Karpas-422 (cell line): ENCODE measurements at places on chromosomes 4 and X. TPM values are rescaled to one million over a fixed set of nuclear protein-coding genes. Genes with fewer than 3 reads are reported as not detected.

REST gene
- 39.9 and 52.0 TPM in 2 replicates for total RNA-seq

EDNRA gene
- not detected in 2 replicates for total RNA-seq

BEND4 gene
- not detected in 2 replicates for total RNA-seq

WDR19 gene
- 106 and 160 TPM in 2 replicates for total RNA-seq

GPRIN3 gene
- total RNA-seq = 0.40 and 0.63 TPM in 2 replicates
